Fibroblast of skin of right quadriceps (primary cell): ENCODE measurements at places on chromosomes 12 and 14.

DNA sequence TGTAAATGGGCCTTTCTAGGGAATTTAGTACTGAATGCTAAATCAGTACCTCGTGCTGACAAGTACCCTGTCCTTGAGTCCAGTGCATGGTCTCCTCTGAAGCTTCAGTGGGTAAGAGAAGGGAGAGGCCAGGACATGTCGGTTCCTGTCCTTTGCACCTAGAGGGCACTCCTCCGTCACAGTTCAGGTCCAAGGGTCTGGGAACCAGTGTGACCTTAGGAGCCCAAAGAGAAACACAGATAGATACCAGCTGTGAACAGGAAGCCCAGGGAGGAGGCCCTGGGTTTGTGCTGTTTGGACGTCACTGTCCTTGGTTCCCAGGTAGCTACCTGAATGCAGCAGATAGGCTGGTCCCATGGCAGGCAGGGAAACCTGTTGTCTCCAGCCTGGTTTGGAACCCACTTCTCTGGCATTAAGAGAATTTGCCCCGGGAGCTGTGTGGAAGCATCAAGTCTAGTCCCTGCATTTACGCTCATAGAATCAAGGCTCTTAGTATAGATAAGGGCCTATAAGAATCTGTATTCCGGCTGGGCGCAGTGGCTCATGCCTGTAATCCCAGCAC lies 3.9 kb upstream of the FGF23 start:
- no peak for DNase-seq

- no peak for DNase-seq
Measured at GRCh38 chr12:52141306-52141705, 50.5 kb downstream of the KRT80 start.

- DNase-seq: no peak
Measured at GRCh38 chr12:113808095-113808951, 157.8 kb downstream of the RBM19 start.

GRCh38 chr12:89547101-89547500 lies 21.3 kb upstream of the POC1B start:
- DNase-seq: no peak

- DNase-seq: no peak
Measured at GRCh38 chr12:39682689-39683477, 63.3 kb upstream of the ABCD2 start.

DNA sequence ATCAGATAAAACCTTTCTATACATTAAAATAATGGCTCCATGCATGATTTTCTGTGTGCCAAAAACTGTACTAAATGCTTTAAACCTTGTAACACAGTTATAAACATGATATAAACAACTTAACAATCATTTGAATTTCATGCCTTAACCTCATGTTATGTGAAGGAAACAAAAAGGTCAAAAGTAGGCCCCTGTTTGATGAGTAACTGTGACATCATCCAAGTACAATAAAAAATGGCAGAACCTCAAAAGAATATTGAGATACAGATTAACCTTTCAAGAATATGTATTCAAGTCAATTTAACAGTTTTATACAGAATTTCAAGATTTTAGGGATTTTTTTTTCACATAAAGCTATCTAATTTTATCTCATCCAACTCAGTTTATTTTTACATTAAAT lies 310.7 kb upstream of the DCN start:
- no peak for DNase-seq

DNA sequence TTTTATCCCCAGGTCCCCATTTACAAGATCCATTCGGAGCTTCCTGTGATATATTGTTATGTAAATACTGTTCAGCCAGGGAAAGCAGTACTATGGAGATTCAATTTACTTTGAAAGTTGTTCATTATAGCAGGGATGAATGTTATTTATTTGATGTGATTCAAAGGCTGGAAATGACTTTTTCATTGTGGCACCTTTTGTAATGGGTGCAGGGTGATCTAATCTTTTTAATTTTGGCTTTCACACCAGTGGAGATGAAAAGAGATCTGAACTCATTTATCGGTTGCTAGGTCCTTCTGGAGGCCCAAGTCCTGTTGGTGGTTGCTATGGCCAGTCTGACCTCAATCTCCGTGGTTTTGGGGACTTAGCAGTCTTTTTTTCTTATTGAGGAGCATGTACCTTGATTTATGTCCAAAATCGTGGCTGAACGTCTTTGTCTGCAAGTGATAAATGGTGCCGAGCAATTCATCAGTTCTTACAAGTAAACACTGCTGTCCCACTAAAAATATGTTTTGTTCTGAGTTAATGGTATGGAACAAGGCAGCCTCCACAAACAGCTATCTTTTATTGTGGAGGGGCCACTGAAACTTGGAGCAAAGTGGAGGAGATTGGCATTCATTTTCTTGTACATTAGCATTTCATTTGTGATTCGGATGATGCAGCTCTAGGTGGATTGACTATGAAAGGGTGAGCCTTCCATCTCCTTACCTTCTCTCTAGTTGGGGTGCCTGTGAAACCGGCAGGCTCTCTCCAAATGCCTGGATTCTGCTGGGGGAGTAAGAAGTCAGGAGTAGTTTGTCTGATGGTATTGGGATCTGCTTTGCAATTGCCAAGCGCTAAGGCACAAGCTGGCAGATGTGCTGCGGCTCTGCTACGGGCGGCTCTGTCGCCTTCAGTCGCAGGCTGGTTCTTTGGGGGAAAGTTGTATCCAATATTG lies 2.0 kb downstream of the RMST start:
- no peak for DNase-seq

DNA sequence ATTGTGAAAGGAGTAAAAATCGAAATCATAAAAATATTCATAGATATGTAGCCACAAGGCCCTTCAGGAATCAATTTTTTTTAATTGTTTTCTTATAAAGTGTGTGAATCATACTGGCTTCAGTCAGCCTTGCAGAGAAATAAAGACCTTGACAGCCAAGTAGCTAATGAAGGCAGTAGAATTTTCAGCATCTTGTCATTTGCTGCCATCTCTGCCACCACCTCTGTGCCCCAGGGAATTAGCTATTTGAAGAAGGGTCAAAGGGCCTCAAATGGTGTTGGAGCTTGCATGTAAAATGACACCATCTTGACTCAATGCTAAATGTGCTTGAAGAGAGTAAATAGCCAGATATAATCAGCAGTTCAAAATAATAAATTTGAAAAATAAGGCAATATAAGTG lies 359.4 kb upstream of the DCN start:
- DNase-seq: no peak

DNA sequence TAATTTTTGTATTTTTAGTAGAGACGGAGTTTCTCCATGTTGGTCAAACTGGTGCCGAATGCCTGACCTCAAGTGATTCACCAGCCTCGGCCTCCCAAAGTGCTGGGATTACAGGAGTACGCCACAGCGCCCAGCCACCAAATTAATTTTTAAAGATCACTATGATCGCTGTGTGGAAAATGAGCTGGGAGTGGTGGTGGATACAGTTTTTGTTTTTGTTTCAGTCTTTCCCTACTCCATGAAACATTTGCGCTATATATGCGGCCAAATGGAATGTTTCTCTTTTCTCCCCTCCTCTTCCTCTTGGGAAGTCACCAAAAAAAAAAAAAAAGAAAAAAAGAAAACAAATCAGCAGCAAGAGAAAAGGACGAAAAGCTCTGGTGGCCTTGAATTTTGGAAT lies 20.8 kb upstream of the P2RX4 start:
- DNase-seq: no peak

GRCh38 chr14:99133636-99134515 lies 138.1 kb downstream of the BCL11B start:
- peak; percentile 51 for DNase-seq

GRCh38 chr14:98952593-98953350 lies 319.2 kb downstream of the BCL11B start:
- peak; percentile 92 for DNase-seq

DNA sequence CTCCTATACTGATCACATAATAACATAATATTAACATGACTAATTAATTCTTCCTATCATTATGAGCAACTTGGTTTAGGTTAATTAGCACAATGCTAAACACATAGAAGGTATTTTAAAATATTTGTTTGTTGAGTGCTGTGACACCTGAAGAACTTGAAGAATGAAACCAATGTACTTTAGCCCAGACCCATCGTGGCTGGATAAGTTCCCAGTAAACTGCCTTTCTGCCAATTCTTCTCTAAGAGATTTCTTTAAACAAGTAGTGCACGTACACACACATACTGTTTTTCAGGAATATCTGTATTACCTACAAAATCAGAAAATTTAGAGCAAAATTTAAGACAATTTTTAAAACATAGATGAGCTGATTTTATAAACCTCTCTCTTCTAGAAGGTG lies 207.4 kb upstream of the SSTR1 start:
- no peak for DNase-seq

- no peak for DNase-seq
Measured at GRCh38 chr12:26273811-26274210, 78.4 kb downstream of the SSPN start.

DNA sequence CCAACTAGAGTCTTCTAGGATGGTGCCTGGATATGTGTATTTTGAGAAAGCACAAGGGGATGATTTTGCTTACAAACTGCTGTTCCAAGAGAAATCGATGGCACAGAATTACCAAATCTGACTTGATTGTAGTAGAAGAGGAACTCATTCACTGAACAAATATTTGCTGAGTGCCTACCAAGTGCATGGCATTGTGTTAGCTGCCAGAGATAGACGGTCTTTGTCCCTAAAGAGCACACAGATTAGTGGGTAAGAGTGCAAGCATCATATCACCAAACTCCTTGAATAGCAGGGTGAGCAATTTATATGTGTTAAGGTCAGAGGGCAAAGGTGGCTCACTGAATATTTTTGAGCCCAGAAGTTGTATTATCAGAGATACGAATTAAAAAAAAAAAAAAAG lies 3.5 kb upstream of the FOXN3 start:
- no peak for DNase-seq

- DNase-seq: no peak
Measured at GRCh38 chr14:101521473-101521915, 39.8 kb upstream of the DIO3 start.

GRCh38 chr14:76514213-76514998 lies 138.5 kb downstream of the ESRRB start:
- no peak for DNase-seq

DNA sequence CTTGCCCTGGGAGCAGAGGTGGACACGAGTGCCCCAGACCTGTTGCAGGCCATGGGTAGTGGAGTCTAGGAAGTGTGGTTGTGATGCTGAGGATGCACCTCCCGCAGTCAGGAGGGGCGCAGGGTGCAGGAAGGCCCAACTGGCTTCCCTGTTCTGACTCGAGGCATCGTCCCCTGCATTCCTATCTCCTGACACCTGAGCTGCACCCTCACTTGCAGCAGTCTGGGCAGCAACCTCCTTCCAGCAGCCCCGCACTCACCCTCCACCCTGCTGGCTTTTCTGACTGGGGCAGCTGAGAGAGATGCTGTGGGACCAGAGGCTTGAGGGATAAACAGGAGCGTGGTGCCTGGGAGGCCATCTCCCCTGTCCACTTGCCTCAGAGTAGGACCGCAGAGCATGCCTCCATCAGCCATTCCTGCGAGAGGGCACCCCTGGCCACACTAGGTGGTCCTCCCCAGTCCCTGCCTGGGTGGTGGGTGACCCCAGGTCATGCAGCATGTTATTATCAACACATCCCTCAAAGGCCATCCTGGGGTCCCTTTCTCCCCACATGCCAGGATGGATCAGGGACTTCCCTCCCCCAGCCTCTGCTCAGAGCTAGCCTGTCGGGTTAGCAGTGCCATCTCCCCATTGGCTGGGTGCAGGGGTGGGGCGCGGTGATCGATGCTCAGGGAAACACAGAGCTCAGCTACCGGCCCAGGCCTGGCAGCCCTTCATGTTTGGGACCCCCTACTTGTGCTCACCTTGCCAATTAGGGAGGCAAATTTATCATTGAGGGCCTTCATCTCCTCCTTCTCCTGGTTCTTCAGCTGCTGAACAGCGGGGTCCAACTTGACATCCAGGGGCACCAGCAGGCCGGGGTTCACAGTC lies 719 bp downstream of the KRT80 start:
- no peak for DNase-seq

DNA sequence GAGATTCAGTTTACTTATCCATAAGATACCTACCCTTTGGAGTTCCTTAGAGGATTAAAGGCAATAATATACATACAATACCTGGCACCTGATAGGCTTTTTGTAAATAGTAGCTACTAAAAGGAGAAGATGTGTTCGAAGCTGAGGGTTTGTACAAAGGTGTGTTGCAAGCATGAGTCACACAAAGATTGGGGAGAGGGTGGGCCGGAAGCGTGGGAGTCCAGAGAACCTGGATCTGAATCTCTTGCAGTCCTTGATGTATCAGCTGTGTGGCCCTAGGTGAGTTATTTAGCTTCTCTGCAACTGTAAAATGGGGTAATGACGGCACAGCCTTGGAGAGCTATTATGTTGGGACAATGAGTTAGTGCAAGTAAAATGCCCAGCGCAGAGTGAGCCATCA lies 61.6 kb upstream of the PSMC1 start:
- DNase-seq: no peak

DNA sequence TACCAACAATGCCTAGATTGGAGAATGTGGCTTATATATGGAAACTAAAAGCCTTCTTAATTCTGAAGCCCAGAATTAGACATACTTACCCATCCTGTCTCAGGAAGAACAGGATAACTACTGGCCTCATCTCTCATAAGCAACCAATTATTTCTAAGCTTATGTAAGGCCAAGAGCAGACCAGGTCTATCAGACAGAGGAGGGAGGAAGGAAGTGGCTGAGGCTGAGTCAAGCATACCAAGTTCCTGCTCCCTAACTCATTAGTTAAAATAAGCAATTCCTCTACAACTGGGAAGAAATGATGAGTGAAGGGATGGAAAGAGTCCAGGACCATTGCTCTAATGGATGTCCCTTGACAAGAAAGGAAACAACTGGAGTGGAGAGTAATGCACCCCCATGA lies 27.0 kb upstream of the INSM2 start:
- DNase-seq: peak; percentile 60

DNA sequence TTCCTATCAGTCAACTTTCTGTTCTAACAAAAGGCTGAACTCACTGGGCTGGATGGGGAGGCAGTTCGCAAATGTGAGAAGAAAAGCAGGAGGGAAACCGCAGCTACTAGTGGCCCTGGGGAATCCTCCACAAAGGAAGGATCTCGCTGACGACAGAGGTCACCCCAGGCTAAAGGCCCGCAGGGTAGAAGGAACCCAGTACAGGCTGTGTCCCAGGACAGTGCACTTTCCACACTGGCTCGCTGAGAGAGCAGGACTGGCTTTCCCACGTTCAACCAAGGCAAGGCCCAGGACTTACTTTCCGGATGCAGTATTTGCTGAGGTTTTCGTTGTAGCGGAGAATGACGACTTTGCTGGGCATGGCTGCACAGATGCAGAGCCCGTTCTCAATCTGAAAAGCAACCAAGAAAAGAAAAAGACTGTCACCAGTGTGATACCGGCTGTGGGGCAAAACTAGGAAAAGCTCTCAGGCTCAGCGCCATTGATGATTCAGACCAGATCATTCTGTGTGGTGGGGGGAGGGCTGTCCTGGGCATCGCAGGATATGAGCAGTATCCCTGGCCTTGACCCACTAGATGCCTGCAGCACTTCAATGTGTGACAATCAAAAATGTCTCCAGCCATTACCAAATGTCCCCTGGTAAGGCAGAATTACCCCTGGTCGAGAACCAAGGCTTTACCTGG lies 36.3 kb downstream of the PRKAB1 start:
- DNase-seq: peak; percentile 24

GRCh38 chr12:85156569-85156968 lies 120.4 kb downstream of the LRRIQ1 start:
- DNase-seq: no peak

- DNase-seq: peak; percentile 92
Measured at GRCh38 chr14:86022031-86022629, 492.2 kb downstream of the FLRT2 start.

GRCh38 chr12:46368138-46368537 lies 4.4 kb downstream of the SLC38A2 start:
- DNase-seq: no peak

GRCh38 chr14:77059276-77059915 lies 30.9 kb upstream of the IRF2BPL start:
- DNase-seq: peak; percentile 88

- DNase-seq: no peak
Measured at GRCh38 chr14:31029016-31029970, 3.1 kb upstream of the STRN3 start.
